GF-D8 (cell line): ENCODE measurements at places on chromosomes 12 and 14.

DNA sequence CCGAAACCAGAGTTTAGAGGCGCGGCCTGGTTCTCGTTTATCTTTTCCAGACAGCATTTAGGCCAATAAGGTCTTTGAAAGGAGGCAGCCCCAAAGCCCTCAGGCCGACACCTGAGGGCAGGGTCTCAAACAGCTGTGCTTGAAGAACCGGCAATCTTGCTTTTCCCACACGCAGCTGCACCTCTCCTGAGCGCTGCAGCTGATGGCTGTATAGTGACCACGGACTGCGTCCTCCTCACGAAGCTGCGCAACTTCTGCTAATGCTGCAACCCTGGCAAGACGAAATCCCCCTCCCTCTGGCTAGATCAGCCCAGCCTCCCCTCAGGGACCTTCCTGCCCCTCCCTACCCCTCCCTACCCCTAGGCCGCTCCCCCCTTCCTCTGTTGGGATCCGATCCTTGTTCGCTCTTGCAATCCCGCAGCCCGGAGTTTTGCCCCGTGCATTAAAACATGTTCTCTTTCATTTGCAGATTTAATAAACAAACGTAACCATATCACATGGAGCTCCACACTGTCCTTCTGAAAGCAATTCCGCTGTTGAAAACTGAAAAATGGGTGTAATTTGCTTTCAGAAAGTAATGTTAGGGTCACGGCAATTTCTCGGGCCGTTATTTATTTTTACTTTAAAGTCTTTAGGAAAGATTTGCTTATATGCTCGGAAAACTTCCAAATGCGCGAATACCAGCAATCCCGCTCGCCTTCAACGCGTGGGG lies 4.8 kb upstream of the PAX9 start:
- DNase-seq: no peak

- DNase-seq: no peak
Measured at GRCh38 chr14:104442631-104443390, 136.8 kb upstream of the C14orf180 start.

- DNase-seq: no peak
Measured at GRCh38 chr14:74611650-74612349, at the start of gene LTBP2. LTBP2 (minus strand) TSS chr14:74612237; CDS start chr14:74611944, 293 bp downstream.

GRCh38 chr14:23249824-23250223 lies 12.1 kb downstream of the RNF212B start:
- no peak for DNase-seq

GRCh38 chr14:61695695-61696527 lies 598 bp downstream of the HIF1A start:
- no peak for DNase-seq

- no peak for DNase-seq
Measured at GRCh38 chr12:104748790-104749189, 209.3 kb downstream of the SLC41A2 start.

DNA sequence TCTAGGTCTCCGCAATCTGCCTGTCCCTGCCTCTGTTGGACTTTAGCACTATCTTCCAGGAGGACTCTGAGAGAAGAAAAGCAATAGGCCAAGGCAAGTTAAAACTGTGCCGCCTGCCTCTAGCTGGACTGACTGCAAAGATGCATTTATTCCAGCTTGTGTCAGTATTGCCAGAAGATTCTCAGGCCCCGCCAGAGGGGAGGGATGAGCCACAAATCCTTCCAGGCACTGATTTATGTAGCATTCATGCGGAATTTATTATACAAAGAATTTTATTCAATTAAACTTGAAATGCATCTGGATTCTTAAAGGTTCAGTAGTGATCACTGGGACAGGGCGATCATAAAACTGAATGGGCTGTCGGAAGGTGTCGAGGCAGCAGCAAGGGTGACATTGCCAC lies 19.8 kb downstream of the MMAB start:
- DNase-seq: no peak

DNA sequence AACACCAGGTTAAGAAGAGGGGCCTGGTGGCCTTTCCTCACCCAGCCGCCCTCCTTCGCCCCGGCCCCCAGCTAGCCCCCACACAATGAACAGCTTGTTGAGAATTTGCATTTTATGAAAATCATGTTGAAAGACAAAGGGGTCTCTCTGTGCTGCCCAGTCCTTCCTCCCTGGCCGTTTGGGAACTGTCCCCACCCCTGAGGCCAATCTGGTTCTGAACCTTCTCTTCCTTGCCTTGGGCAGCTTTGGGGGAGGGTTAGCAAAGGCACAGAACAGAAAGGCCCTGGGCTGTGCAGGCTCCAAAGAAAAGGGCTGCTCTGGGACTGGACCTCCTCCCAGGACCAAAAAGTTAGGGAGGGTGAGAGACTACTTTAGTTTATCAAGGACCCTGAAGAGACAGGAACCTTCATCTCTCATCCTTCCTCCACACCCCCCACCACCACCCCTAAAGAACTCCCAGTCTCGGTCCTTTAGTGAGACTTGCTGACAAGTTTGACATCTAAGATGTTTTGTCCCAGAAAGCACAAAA lies 1.3 kb downstream of the TAMALIN start:
- no peak for DNase-seq

DNA sequence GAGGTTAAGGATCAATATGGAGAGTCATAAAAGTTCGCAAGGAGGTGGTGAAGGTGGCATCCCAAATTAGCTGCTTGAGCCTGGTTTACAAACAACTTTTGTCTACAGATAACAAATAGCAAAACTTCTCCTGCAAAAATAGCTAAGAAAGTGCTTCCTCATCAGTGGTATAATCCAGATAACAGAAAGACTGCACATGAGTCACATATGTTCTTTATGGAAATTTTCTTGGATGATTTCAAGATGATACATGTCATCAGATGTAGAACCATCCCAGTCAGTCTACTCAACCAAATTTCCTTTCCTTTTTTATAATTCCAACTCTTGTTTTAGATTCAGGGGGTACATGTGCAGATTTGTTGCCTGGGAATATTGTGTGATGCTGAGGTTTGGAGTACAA lies 133.0 kb downstream of the BTG1 start:
- DNase-seq: no peak

DNA sequence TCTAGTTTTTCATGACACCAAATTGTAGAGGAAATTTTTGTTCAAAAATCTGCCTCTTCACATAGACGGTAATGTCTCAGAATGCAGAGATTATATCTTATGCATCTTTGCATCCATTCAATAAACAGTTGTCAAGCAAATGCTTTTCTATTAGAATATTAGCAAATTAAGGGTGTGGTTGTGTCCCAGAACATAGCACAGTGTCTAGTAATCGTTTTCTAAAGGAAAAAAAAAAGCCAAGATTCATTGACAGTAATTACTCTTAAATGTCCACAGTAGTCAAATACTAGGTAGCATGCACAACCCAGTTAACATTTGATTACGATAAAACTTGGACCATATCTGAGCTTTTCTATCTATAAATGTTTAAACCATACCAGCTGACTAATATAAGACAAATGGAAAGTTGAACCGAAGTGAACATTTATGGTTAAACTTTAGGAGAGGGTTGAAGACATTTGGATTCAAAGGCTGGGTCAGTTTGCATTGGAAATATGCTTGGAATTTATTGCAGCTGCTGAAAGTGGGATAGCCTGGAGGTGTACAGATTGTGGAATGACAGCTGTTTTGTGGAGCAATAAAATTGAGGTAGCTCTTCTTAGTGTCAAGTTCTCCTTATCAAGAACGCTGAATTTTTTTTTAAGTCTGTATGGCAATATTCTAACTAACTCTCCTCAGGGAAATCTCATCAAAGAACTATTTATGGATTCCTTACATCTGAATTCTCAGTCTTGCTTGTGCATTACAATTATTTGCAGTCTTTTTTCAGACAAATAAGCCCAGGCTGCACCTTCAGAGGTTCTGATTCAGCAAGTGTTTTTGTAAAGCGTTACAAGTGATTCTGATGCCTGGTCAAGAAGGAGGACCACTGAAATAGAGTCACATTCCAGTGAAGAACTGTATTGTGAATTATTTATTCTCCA lies 66.7 kb upstream of the ATP2B1 start:
- DNase-seq: no peak

GRCh38 chr12:57491393-57492280 lies 3.8 kb downstream of the MARS1 start:
- no peak for DNase-seq

DNA sequence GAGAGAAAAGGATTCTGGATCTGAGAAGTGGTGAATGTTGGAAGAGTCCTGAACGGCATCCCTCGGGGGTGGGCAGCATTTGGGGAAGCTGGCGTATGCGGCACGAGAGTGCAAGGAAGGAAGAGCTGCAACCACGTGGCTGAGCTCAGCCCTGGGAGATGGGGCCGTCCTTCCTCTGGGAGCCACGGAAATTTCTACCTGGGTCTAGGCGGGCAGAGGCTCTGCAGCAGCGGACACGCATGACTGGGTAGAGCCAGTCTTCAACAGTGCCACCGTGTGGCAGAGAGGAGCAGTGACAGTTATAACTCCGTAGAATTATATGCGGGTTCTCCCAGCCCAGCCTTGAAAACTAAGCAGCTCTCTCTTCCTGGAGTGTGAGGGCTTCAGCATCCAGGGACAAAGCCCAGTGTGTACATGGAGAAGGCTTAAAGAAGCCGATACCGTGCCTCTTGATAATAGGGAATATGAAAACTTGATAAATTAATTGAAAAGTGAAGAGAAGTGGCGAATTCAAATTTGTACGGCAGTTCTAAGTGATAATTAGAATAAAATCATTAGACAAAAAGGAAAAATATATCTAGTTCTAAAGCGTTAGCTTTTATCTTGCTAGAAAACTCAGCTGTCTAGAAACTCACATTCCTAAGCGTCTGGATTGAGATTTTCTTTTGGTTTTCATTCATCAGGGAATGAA lies 82.9 kb upstream of the STXBP6 start:
- no peak for DNase-seq

DNA sequence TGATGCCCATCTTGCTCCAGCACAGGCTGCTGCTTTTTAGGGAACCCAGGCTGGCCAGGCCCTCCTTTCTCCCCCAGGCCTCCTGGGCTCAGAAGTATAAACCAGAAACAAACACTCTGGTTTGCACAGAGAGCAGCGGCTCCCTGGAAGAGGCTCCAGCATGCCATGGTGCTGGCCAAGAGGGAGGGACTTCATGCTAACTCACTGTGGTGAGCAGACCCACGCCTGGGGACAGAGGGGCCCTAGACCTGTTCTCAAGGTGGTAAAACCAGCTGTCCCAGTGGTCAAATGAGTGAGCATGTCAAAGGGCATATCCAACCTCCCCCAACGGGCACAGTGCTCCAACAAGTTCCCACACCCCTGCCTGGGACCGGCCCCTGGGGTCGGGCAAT lies 15.5 kb downstream of the BCL11B start:
- no peak for DNase-seq

DNA sequence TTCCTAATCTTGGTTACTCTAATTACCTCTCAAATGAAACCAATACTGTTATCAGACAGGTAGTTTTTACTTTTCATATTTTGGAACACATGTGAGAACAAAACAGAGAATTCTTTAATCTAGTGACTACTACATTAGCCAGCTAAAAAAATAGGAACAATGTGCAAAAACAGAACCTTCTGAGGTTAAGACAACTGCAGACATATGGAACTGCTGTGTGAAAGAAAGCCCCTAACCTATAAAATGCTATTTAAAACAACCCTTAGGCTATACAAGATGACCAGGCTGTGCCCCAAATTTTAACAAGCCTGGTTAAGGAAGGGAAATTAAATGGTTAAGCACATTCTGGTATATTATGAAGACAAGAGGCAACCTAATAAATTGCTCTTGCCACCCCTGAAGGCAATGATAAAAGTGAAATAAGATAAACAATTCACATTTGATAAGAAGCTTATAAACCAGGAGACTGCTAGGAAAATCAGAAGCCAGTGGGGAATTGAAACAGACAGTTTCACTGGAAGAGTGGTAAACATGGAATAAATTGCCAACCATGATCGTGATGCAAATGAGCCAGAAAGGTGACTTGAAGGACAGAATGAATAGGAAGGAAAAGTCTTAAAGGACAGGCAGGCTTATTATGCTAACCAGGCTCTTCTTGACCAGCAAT lies 7.4 kb downstream of the GTSF1 start:
- DNase-seq: no peak

- no peak for DNase-seq
Measured at GRCh38 chr14:78448164-78449094, 278.3 kb downstream of the NRXN3 start.

- DNase-seq: no peak
Measured at GRCh38 chr12:18270958-18271460, 9.7 kb downstream of the PIK3C2G start.

- no peak for DNase-seq
Measured at GRCh38 chr12:124853781-124854636, 9.7 kb downstream of the SCARB1 start.

- no peak for DNase-seq
Measured at GRCh38 chr12:102746963-102747362, 170.1 kb downstream of the PAH start.

DNA sequence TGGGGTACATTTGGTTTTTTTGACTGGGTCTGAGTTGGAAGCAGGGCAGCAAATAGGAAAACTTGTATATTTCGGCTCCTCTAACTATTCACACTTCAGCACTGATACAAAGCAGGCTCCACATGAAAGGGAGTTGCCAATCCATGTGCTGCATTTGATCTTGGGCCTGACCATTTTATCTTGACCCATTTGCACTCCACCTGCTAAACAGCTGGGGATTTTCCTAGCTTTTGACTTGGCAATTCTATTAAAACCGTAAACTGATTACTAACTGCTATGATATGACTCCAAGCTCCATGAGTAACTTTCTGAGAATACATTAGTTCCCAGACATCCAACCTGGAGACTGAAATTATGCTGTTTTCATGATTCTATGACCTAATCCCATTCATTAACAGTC lies 797.1 kb downstream of the BCL11B start:
- no peak for DNase-seq

GRCh38 chr14:93967637-93968250 lies 8.6 kb downstream of the ASB2 start:
- DNase-seq: no peak

DNA sequence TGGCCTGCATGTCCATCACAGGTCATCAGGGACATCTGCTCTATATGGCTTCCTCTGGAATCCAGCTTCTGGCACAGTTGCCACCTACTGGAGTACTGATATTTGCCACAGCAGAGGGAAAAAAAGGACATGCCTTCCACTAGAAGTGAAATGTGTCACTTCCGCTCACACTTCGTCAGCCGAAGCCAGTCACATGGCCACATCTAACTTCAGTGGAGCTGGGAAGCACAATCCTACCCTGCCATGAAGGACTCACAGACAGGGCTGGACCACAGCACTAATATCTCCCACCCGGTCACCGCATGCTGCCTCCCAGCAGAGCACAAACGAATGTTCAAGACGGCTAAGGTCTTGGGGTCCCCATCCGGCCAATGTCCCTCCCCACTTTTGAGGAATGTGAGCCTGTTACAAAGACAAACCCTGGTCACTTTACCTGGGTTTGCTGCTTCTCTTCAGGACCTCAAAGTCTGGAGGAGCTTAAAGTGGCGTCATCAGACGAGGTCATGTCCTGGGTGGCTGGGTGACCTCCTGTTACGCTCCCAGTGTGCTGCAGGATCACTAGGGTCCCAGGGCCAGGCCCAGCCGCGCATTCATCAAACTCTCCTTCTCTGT lies 98.6 kb downstream of the GCH1 start:
- no peak for DNase-seq

DNA sequence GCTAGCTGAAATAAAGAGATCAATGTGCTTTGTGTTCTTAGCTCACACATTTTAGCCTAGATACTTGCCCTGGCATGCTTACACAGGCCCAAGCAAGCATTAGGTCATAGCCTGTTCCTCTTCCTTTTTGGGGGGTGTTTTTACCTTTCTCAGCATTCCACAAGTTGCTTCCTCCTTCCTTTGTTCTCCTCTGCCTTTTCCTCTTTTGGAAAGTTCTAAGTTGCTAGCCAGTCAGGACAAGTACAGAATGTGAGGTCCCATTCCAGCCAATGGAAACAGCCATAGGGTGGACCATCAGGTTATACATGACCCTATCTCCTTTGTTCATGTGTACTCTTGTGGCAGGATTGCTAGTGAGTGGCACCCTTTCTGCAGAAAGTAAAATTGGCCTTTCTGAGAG lies 154.9 kb downstream of the RASSF9 start:
- no peak for DNase-seq
